ENCODE measurements at places on chromosomes 4 and X. TPM values are rescaled to one million over a fixed set of nuclear protein-coding genes. Genes with fewer than 3 reads are reported as not detected.
A peak's percentile ranks its signal among the peaks of the same experiment; 100 is the strongest.

Gene TENM3
- 52.1 TPM for total RNA-seq

Gene NCAPG
- 19.7 TPM for total RNA-seq

- H3K4me3 ChIP-seq: no peak overlapping the region
- no peak overlapping the region for H3K27ac ChIP-seq
- DNase-seq: no peak
Measured at GRCh38 chr4:47444031-47444430, 19.5 kb downstream of the COMMD8 start.

DNA sequence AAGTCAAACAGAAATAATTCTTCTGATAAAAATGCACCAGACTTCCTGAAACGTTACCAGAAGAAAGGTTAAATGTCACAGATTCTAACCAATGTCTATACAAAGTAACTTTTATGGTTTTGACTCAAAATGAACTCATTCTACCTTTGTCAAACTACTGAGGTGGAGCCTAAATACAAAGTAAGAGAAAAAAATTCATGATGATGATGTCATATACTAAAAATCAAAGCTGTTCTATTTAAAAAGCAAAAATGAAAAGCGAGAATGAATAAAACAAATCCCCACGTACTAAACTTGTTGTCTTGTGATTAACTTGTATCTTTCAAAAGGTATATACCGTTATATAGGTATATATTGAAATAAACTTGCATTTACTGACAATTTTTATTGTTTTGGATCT lies 21.7 kb downstream of the GNPDA2 start:
- peaks cover 9% of the 10 kb centered on the region for H3K36me3 ChIP-seq
- no peaks in the 10 kb centered on the region for H3K4me1 ChIP-seq
- DNase-seq: no peak
- no peak overlapping the region for H3K4me3 ChIP-seq

Gene GUF1
- total RNA-seq: 21.5 TPM

Gene SPANXA1
- 129 TPM for total RNA-seq

- no peaks in the 10 kb centered on the region for H3K36me3 ChIP-seq
- DNase-seq: no peak
- no peaks in the 10 kb centered on the region for H3K4me1 ChIP-seq
- H3K27me3 ChIP-seq: no peaks in the 10 kb centered on the region
- no peak overlapping the region for H3K4me3 ChIP-seq
Measured at GRCh38 chr4:11514003-11514402, 85.3 kb upstream of the HS3ST1 start.

GRCh38 chrX:54076903-54077302 lies 32.6 kb upstream of the PHF8 start:
- peak; percentile 82 for DNase-seq
- no peaks in the 10 kb centered on the region for H3K27me3 ChIP-seq
- no peak overlapping the region for H3K4me3 ChIP-seq
- H3K4me1 ChIP-seq: peaks cover 9% of the 10 kb centered on the region
- H3K36me3 ChIP-seq: no peaks in the 10 kb centered on the region

- peaks cover 21% of the 10 kb centered on the region for H3K36me3 ChIP-seq
- H3K27me3 ChIP-seq: peaks cover 2% of the 10 kb centered on the region
- H3K4me1 ChIP-seq: peaks cover 32% of the 10 kb centered on the region
- H3K27ac ChIP-seq: peak overlapping the region; percentile 98
Measured at GRCh38 chr4:94208266-94208665, 601 bp downstream of the SMARCAD1 start.

All from HFFc6 (cell line).